ENCODE measurements at places on chromosomes 3 and 15.

DNA sequence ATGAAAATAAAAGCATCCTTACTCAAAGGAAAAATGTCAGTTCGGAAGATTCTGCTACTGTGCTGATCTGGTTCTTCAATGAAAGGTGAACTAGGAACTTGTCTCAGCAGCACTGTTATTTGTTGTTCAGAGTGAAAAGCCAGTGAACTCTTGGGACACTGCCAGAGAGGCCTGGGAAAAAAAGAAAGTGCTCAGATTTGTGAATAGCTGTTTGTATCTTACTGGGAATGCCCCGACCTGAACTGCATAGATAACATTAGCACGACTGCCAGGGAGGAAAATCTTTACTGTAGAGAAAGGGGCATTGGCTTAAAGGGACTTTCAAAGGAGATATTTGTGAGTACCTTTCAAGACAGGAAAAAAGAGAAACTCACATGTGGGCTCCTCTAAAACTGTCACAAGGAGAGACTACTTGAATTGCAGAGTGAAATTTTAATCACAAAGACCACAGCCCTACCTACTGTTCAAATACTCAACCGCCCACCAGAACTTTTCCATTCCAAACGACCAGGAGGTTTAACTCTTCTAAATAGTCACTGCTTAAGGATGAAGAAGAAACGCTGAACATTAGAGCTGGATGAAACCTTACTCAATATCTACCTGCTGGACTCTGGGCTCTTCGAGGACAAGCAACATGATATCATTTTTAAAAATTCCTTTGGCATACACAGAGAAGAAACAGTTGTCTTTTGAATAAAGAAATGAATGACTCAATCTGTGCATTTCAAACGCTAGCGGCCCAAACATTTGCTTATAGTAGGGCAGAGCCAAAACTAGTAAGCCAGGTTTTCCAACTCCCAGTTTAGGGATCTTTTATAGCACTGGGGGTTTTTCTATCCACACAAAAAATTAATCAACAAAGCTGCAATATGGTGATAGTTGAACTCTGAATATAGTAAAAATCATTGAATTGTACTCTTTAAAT is 13.4 kb downstream of the TAMM41 start:
- no peak for DNase-seq

DNA sequence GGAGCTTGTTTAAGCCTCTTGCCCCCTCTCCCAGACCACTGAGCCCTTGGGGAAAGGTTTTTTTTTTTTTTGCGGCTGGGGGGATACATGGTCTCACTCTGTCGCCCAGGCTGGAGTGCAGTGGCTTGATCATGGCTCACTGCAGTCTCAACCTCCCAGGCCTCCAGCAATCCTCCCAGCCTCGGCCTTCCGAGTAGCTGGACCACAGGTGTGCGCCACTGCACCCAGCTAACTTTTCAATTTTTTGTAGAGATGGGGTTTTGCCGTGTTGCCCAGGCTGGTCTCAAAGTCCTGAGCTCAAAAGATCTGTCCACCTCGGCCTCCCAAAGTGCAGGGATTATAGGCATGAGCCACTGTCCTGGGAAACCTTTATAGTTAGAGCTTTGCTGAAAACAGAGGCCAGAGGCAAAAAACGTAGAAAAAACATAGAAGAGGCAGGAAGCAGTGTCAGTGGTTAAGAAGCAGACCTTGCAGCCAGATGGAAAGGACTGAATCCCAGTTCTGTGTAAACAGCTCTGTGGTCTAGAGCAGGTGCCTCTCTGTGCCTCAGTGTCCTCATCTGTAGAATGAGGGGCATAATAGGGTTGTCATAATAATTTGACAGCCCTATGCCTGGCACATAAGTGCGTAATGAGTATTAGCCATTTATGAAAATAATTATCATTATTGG is 33.1 kb downstream of the CMTM7 start:
- DNase-seq = no peak

- no peak for DNase-seq
Measured at GRCh38 chr3:54198556-54198955, 76.2 kb downstream of the CACNA2D3 start.

- no peak for DNase-seq
Measured at GRCh38 chr3:55879901-55880331, 392.8 kb upstream of the WNT5A start.

- DNase-seq = no peak
Measured at GRCh38 chr3:67312155-67312554, 314.0 kb downstream of the KBTBD8 start.

- DNase-seq = no peak
Measured at GRCh38 chr15:48266024-48266689, 60.1 kb downstream of the SLC12A1 start.

GRCh38 chr3:11907667-11908660 is 61.3 kb upstream of the TAMM41 start:
- DNase-seq = no peak

GRCh38 chr3:113035387-113035982 is 44.7 kb downstream of the GTPBP8 start:
- no peak for DNase-seq

- DNase-seq = no peak
Measured at GRCh38 chr3:72086042-72086742, 301.2 kb upstream of the PROK2 start.

DNA sequence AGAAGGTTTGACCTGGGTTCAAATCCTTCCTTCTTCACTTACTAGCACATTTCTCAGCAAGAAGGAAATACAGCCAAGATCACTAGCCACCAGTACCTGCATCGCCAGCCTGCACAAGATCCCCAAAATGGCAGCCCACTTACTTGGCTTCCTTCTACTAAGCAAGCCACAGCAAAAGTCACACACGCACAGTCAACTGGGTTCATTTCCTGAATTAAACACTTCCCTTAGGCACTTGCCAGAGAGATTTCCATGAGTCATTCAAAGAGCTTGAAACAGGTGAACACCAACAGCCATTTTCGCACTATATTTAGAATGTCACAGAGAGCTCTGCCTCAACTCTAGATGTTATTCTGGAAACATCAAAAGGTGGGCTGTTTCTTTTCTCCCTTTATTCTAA is 42.6 kb downstream of the MGLL start:
- no peak for DNase-seq

DNA sequence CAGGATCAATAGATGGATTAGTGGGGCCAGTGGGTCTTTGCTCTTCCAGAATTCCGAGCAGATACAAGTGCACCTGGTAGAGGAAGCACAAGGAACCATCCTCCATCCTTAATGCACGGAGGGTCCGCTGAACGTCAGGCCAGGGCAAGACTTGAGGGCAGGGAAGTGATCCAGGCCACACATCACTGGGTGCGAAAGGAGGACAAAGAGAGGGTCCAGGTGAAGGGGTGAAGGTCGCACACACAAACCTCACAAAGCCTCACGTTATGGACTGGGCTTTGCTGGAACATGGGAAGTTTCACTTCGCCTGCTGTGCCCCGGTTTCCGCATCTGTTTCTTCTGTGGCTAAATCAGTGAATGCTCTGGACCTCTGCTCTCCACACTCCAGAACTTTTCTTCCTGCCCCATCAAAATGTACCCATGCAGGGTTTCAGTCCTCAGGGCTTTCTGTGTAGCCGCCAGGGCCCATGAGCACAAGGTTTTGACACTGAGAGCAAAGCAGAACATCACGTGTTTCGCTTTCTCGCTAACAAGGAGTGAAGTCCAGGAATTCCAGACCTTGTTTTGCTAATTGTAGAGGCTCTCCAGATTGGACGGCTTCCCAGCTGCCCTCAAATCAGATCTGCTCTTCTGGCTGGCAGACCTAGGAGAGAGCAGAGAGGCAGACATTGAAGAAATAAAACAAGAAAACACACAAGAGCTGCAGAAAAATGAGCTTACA is 56.3 kb downstream of the KLF15 start:
- DNase-seq = no peak

- DNase-seq = no peak
Measured at GRCh38 chr3:15426579-15427118, 695 bp downstream of the METTL6 start.

GRCh38 chr3:72452745-72453144 is 395.5 kb downstream of the SHQ1 start:
- no peak for DNase-seq

- no peak for DNase-seq
Measured at GRCh38 chr15:49637857-49638256, 17.0 kb downstream of the DTWD1 start.

Data from stimulated activated CD8-positive, alpha-beta memory T cell treated with anti-CD3 and anti-CD28 coated beads, Interleukin-7, amount 100 ng/mL, for 4 hours (primary cell).